Central memory CD4-positive, alpha-beta T cell (primary cell): ENCODE measurements at places on chromosomes 12 and 14.
A peak's percentile ranks its signal among the peaks of the same experiment; 100 is the strongest.

DNA sequence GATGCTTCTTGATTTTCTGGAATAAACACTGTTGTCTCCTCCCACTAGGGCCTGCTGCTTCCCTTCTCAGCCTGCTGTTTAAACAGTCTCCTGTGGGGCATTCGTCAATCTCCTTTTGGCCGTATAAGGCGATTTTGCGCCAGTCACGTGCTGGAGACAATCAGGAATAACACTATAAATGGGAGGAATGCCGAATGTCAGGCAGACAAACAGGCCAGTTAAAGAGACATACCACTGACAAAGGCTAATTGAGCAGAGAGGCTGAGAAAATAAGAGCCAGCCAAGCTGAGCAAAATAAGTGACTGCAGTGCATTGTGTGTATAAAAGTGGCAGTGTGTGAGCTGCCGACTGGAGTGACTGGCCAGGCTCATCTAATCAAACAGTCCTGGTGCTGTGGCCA is 23.3 kb downstream of the DMAC2L start:
- DNase-seq = no peak

- peak; percentile 83 for DNase-seq
Observed at GRCh38 chr14:20683891-20684661, at the start of gene RNASE4. Gene RNASE4, plus strand, starts transcription at chr14:20684560. Its CDS starts 14,812 bp downstream, at chr14:20699372.

DNA sequence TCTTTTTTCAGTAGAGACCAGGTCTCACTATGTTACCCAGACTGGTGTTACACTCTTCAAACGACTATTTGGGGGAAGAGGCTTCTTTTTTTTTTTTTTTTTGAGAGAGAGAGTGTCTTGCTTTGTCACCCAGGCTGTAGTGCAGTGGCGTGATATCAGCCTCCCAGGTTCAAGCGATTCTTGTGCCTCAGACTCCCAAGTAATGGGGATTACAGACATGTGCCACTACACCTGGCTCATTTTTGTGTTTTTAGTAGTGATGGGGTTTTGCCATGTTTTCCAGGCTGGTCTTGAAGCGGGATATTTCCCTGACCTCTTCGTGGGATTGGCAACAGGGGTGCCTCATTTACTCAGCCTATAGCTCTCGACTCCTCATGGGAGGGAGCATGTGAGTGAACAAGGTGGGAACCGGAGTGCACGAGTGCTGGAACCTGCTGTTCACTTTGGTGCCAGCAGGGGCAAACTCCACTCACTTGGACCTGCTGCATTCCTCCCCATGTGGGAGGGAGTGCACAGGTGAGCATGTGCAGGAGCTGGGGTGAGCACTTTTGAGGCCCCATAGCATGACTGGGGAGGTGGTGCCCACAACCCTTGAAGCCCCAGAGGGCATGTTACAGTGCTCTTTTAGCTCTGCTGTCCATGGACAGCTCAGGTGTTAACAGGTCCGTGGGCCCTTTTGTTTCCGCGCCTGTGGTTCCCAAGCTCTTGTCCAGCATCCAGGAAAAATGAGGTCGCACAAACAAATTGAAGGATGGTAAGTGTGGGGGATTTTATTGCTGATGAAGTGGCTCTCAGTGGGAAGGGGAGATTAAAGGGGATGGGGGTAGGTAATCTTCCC is 79.1 kb upstream of the HECTD1 start:
- DNase-seq = no peak

DNA sequence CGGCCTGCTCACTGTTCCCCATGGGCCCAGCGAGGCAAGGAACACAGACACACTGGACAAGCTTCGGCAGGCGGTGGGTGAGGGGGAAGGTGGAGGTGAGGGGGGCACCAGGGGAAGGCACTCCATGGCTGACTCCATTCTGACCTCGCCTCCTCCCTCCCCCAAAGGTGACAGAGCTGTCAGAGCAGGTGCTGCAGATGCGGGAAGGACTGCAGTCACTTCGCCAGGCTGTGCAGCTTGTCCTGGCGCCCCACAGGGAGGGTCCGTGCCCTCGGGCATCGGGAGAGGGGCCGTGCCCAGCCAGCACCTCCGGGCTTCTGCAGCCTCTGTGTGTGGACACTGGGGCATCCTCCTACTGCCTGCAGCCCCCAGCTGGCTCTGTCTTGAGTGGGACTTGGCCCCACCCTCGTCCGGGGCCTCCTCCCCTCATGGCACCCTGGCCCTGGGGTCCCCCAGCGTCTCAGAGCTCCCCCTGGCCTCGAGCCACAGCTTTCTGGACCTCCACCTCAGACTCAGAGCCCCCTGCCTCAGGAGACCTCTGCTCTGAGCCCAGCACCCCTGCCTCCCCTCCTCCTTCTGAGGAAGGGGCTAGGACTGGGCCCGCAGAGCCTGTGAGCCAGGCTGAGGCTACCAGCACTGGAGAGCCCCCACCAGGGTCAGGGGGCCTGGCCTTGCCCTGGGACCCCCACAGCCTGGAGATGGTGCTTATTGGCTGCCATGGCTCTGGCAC is 10.6 kb downstream of the MCRS1 start:
- DNase-seq = no peak

GRCh38 chr12:124539084-124540041 is 28.0 kb downstream of the NCOR2 start:
- no peak for DNase-seq

GRCh38 chr12:64877363-64878004 is 53.0 kb downstream of the TBC1D30 start:
- no peak for DNase-seq

DNA sequence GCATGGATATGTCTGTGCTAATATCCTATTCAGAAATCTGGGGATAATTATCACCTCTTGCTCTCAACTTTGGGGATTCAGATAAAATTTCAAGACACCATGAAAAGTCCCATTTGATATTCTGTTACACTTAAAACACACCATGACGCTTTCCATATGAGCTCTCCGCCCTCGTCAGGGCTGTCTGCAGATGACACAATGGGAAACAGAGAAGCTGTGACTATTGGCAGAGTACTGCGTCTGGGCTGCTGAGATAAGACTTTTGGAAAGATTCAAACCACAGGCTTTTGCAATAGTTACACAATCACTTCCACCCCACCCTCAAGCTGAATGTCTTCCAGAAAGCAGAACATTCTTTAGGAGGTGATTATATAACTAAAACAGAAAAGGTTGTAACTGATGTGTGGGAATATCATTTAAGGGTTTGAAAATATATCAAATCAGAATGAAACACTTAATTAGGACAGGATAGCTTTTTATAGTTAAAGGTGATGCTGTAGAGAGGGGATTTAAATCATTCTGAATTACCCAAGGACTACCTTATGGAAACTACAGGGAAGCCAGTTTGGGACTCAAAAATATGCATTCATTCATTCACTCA is 75.3 kb upstream of the TMPO start:
- DNase-seq = no peak

DNA sequence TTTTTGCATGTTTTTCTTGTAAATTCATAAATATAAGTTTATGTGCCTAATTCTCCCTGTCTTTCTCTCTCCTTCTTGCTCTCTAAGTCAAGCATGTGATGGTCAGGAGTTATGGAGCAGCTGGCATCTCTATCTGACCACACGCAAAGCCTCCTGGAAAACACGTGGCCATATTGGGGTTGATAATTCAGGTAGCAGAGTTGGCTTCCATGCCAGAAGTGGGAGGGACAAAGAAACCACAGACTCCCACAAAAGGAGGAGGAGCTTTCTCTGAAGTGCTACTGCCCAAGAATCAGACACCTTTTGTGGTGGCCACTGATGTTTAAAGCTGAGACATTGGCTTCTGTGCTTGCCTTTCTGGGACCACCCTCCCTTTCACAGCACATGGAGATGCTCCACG is 517.6 kb upstream of the TMEM132C start:
- no peak for DNase-seq

GRCh38 chr12:28954333-28954732 is 194.7 kb upstream of the FAR2 start:
- no peak for DNase-seq

GRCh38 chr12:89117448-89118034 is 234.8 kb downstream of the DUSP6 start:
- DNase-seq = no peak

DNA sequence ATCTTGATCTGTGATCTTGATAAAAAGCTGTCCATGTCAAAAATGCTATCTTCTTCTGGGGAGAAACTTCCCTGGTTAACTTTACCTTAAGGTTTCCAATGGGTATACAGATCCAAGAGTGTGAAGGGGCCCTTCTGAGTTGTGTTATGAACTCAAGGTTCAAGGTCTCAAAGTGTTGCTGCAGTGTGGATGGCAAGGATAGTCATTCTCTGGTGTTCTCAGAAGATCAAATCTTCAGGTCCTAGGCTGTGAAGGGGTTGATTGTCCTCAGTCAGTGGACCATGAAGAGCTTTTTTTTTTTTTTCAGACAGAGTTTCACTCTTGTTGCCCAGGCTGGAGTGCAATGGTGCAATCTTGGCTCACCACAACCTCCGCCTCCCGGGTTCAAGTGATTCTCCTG is 114.4 kb downstream of the SPTSSA start:
- DNase-seq = no peak

- peak; percentile 27 for DNase-seq
Observed at GRCh38 chr14:35400648-35401421, 3.7 kb downstream of the NFKBIA start.

DNA sequence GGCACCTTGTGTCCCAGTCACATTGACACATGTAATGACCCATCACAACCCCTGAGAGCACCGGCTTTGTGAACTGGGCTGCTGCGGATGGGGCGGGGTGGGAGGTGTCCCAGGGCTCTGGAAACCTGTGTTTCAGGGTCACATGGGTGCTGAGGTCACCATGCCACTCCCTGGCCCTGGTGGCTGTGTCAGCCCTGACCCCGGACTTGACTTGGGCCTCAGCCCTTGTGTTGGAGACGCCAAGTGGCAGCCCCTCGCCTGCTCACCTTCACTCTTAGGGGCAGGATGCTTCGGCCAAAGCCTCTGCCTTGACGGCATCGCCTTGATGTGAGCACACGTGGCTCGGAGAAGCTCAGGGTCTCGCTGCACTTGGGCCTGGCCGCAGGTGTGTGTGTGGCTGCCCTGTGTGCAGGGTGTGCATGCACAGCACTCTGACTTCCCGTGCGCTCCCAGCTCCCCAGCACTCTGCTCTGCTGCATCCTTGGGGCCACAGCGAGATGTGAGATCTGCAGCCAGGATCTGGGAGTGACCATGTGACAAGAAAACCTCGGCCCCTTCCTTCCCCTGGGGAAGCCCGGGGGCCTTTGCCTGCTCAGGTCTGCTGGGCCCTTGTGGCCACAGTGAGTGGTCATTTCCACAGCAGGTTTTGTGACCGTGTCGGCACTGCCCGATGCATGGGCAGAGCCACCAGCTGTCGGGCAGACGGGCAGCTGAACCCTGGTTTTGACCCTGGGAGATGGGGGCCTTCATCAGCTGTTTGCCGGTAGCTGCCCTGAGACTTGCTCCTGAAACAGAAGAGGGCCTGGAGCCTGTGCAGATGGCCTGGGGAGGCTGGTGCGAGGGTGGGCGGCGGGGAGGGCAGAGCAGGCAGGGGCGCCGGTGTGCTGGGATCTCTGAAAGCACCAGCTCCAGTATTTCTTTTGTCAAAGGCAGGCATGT is 167.4 kb downstream of the KIF26A start:
- DNase-seq = no peak

GRCh38 chr12:132560614-132561426 is 49.6 kb downstream of the LRCOL1 start:
- peak; percentile 54 for DNase-seq

DNA sequence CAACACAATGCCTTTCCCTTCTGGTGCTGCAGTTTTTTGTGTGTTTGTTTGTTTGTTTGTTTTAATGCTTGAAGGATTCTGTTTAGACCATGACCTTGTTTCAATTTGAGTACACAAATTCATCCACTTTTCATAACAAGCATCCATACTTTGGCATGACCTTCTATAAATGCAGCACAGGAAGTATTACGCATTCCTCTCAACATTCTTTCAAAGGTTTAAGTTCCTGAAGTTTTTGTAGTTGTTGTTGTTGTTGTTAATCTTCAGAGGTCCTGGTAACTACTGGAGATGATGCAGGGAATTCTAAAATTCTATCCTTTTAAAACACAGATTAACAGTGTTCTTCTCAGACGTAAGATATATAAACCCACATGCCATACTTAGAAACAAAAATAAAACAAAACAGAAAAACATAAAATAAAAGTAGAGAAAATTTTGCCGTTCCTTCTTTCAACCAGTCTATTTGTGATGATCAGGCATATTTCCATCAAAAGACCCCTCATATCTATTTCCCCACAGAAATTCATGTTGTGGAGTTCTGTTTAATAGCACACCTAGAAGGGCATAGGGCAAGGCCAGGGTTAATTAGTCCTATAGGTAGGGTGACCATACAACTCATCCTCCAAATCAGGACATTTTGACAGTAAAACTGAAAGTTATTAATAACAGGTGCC is 529.9 kb downstream of the NOVA1 start:
- DNase-seq = no peak

GRCh38 chr12:58539295-58539694 is 381.0 kb downstream of the LRIG3 start:
- no peak for DNase-seq

DNA sequence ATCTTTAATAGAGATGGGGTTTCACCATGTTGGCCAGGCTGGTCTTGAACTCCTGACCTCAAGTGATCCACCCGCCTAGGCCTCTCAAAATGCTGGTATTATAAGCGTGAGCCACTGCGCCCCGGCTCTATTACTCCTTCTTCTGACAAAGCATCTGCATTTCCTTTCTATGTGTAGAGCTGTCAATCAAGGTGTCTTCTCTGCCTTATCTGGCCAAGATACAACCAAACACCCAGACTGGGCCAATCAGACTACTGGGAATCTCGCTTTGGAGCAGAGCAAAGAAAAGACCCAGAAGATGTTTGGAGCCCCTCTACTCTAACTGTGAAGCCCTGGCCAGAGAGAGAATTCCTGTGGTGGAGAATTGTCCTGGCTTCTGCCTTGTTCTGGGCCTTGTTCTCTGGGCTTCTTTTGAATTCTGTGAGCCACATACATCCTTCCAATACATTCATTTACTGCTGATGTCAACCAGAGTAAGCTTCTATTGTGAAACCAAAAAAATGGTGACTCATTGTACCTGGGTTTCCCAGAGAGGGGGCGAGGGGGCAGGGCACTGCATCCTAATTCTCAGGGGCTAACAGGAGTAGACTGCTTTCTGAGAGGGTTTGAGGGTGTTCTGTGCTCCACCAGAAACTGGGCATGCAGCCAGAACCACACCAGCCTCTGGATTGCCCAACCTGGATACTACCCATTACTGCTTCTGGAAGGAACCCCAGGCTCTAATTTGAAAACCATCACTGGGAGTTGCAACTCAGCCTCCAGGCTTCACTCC is 18.8 kb upstream of the FLVCR2 start:
- DNase-seq = no peak

DNA sequence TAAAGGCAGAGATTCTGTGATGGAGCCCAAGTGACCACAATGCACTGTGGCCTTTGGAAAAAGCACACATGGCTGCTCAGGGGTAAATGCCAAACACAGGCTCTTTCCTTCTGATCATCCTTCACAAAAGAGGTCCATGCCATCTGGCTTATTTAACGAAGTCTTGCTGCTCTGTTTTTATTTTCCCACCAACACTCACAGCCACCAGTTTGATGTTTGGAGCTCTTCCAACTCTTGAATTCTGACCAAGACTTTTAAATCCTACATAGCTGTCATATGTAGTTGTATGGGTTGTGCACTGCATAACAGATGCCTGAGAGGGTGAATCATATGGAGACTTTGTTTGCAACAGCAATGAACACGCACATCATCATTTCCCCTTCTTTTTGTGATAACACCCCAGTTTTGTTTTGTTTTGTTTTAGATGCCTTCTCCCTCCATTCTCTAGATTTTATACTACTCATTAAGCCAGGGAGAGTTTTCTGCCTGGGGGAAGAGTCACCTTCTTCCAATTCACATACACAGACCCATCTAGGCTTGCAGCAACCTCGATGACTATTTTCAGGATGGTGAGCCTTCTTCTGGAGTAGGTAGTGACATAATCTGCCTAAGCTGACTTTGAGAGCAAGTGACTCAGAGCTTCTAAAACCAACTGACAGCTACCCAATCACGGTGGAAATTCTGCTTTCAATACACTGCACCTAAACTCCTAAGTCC is 145.2 kb upstream of the WSCD2 start:
- DNase-seq = no peak
